ENCODE measurements at places on chromosomes 13 and 19.

- no peak for DNase-seq
Measured at GRCh38 chr13:33079960-33080359, 63.7 kb downstream of the KL start.

DNA sequence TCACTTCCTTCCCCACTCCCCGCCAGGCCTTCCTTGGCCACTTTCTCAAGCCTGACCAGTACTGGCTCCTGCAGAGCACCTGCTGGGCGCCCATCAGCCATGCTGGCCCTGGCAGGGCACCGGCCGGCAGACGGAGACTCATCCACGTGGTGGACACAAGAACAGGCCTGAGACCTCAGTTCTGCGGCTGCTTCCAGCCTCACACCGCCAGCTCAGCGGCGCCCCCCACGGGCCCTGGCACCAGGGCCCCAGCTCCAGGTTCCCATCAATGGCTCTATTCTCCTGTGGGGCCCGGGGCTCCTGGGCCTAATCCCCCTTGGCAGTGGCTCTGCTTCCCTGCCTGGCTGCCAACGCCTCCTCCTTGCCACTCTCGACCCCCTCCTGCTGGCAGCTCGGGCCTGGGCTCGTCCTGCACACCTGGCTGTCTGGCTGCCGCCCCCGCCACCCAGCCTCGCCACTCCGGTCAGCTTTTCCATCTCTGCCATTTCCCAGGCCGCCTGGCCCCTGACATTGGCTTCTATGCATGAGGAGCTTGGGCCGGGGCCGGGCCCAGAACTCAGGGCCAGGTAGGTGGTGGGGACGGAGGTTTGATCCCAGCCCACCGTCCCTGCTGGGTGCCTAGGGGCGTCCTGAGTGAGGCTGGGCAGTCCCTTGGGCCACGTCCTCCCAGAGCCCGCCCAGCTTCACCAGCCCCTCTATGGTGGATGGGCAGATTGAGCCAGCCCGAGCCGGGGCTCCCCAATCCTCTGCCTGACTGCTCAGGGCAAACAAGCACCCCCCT lies 6.2 kb downstream of the NDUFA11 start:
- DNase-seq: no peak

- DNase-seq: no peak
Measured at GRCh38 chr13:31880851-31881494, 141.6 kb downstream of the RXFP2 start.

DNA sequence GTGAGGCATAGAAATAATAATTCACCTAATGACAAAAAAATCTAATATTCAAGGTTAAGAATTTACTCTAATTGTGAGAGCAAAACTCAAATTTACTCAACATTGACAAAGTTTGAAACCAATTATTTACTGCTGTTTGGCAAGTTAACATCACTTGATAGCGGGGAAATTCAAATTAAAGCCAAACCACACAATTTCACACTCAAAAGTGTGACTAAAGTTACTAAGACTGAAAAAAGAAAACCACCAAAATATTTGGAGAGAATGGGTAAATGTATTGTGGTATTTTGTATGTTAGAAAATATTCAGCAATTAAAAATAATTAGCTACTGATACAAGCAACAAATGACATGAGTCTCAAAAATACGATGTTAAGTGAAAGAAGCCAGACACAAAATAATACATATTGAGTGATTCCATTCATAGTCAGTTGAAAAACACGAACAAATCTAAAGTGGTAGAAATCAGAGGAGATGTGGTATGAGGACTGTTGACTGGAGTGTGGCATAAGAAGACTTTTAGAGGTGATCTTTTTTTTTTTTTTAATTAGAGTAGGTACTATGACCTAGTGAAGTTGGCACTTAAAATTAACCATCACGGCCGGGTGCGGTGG lies 541.4 kb upstream of the ATXN8OS start:
- DNase-seq: no peak

DNA sequence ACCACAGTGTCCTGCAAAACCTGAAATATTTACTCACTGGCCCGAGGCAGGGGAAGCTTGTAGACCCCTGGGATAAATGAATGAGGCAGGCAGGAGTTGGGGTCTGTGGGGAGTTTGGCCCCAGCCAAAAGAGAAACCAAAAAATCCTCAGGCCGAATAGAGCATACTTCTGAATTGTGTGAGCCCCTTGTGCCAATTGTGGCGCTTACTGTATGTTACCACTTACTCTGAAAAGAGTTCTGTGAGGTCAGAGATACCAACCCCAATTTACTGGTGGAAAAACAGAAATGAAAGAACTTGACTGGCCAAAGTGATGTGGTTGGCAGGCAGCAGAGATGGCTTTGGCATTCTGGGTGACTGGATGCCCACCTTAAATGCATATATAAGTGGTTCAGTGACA lies 6.9 kb downstream of the CARM1 start:
- no peak for DNase-seq

GRCh38 chr13:71801781-71802180 lies 65.2 kb downstream of the DACH1 start:
- DNase-seq: no peak

- no peak for DNase-seq
Measured at GRCh38 chr13:75151081-75151643, 330.8 kb downstream of the TBC1D4 start.

DNA sequence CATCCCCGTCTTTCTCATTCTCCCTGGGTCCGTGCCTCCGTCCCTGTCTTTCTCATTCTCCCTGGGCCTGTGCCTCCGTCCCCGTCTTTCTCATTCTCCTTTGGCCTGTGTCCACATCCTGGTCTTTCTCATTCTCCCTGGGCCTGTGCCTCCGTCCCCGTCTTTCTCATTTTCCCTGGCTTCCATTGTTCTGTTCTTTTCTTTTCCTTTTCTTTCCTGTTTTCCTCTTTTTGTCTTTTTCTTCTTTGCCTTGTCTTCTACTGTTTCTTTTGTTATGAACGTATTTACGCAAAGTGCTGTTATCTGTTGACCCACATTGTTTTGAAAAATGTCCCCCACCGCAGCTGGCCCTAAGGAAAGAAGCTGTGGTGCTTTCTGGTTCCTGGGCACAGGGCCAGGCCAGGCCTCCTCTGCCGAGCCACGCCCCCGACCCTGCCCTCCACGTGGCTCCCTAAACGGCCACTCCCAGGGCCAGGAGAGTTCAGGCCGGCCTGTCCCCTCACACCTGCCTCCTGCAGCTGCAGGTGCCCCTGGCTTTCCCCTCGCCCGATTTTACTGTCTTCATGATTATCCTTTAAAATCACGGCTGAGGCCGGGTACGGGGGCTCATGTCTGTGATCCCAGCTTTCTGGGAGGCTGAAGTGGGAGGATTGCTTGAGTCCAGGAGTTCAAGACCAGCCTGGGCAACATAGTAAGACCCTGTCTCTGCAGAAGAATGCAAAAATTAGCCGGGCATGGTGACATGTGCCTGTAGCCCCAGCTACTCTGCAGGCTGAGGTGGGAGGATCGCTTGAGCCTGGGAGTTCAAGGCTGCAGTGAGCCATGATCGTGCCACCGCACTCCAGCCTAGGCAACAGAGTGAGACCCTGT lies 14.0 kb upstream of the TMPRSS9 start:
- DNase-seq: no peak

DNA sequence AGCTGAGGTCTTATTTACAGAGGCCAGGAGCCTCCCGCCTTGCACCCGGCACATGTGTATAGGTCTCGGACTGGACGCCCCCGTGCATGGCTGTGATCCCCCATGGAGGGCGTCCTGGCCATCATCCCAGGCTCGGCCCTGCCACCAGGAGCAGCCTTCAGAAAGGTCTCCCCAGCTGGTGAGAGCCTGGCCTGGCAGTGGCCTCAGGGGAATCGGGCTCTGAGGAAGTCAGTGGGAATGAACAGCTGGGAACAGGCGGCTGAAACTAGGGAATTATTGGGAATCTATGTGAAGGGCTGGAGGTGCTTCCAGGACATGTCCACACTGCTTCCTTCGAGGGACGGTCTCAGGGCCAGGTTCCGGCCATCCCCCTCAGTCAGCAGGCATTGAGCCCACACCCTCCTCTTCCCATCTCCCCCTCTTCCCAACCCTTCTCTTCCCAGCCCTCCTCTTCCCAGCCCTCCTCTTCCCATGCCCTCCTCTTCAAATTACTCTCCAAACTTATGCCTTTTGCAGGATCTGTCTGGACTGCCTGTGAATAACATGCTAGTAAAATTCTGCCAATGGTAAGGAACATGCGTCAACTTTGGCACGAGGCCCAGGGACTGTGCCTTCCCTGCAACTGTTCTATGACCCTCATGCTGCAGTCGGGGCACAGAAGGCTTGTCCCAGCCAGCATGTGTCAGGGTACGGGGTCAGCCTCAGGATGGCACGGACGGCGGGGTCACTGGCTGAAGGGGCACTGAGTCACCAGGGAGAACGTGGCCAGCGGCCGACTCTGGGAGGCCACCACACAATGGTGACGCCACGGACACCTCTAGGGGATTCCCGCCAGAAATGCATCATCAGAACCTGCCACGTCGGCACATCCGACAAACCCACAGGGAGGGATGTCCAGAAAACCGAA lies 24.2 kb upstream of the C13orf46 start:
- DNase-seq: no peak

GRCh38 chr19:8915997-8916396 lies 83.8 kb downstream of the MBD3L1 start:
- DNase-seq: no peak

DNA sequence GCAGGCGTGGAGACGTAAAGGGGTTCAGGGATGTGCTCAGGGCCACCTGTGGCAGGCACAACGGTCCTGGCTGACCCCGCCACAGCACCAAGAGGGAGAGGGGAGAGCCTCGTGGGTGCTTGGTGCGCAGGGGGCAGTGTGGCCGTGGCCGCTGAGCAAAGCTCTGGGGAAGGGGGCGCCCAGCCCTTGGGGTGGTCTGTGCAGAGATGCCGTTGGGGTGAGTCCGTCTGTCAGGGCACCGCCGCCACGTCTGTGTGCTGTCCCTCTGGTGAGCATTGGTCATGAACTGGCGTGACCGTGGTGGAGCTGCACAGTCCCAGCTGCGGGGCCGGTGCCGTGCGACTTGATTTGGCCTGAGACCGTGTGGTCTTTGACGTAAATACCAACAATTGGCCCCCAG lies 15.3 kb downstream of the GNA11 start:
- no peak for DNase-seq

DNA sequence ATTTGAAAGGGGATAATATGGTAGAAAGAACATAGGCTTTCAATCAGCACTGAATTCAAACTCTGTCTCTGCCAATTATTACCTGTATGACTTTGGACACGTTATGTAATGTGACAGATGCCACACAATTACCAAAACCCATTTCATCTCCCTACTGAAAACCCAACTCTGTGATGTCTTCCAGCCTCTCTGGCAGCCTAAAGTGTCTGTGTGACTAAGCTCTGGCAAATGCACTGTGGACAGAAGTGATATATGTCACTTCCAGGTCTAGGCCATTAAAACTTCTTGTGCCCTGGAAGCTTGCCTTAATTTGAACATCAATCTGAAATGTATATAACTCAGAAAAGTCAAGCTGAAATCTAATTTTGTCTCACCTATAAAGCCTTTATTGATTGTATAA lies 552.0 kb downstream of the RFC3 start:
- no peak for DNase-seq

Measured in epithelial cell of proximal tubule (primary cell).